ENCODE measurements at places on chromosomes 2 and 18.

DNA sequence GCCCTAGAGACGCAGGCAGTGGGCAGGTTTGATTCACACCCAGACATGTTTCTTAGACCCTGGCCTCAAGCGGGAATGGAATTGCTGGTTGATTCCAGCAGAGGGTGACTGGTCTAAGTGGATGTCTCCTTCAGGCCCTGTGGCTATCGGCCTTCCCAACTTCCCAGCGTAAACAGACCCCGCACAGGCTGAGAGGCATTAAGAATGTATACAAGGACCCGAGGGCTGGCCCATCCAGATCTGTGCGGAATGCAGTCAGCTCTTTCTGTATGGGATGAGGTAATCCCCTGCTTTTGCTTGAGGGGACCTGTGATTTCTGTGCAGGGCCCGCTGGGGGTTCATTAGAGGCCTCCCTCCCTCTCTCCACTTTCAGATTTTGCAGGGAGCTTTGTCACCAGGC, 6.5 kb downstream of the ACKR3 start:
- no peak for DNase-seq

- DNase-seq = no peak
Measured at GRCh38 chr2:18267501-18267900, 293.0 kb downstream of the RDH14 start.

DNA sequence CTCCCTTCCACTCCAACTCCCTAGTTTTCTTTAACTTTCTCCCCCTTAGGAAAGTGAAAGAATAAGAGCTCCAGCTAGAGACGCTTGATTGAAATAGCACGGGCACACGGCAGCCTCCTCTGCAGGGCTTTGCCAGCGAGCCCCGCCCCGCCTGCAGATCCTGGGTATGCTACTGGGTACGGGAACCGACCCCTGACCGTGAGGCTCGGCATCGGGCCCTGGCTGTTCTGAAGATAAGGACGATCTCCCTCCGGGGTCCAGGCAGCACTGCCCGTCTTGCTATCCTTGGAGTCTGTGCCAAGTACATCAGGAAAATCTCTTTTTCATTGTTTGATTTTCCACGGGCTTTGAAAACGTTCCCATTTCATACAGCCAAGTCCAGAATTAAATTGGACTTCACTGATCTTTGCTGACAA, 284.5 kb downstream of the MTX2 start:
- no peak for DNase-seq

- no peak for DNase-seq
Measured at GRCh38 chr18:9474108-9474982, 968 bp upstream of the RALBP1 start.

Measured in GM19239 (cell line).